ENCODE measurements at places on chromosomes 13 and 19.

- H3K4me1 ChIP-seq, result peaks cover 4% of the 10 kb centered on the region
- H3K4me3 ChIP-seq, result peak overlapping the region; percentile 97
- peaks cover 2% of the 10 kb centered on the region for H3K27me3 ChIP-seq
Observed at GRCh38 chr13:95676105-95676761, 706 bp upstream of the DNAJC3 start.

DNA sequence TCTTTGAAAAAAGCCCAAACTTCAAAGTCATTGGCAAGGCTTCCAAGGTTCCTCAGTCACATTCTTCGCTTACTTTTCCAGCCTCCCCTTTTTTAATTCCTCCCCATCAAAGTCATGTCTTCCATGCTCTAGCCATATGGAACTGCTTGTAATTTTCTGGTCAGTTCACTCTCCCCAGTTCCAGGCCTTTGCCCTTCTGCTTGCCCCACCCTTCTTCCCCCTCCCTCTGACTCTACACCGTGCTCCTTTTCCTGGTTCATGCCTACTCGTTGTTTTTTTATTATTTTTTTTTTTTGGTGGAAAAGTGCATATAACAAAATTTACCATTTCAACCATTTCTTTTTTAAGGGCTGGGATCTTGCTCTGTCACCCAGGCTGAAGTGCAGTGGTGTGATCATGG, 102.3 kb downstream of the UBL3 start:
- H3K36me3 ChIP-seq, result no peaks in the 10 kb centered on the region
- DNase-seq, result no peak
- H3K4me3 ChIP-seq, result no peak overlapping the region

GRCh38 chr19:2544576-2545415, 68.9 kb downstream of the GADD45B start:
- peaks cover 4% of the 10 kb centered on the region for H3K27me3 ChIP-seq
- no peak overlapping the region for H3K4me3 ChIP-seq
- no peak overlapping the region for H3K27ac ChIP-seq
- no peaks in the 10 kb centered on the region for H3K36me3 ChIP-seq
- peaks cover 8% of the 10 kb centered on the region for H3K4me1 ChIP-seq
- no peak for DNase-seq

DNA sequence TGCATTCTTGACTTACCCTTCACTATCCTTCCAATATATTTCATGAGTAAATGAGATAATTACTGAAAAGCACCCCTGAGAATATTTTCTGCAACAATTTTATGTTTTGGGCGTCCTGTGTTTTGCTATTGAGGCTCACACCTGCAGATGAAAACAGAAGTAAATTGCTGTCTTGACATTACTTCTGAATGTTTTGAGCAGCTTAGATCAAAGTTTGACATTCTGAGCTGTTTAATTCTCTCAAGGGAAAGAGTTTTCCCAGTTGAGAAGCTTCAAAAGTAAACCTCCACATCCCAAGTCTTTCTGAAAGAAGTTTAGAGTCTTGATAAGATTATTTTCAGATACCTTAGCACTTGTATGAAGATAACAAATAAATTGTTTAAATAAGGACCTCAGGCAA, 1667.2 kb upstream of the SLC10A2 start:
- H3K4me3 ChIP-seq, result no peak overlapping the region
- peaks cover 19% of the 10 kb centered on the region for H3K4me1 ChIP-seq
- no peak overlapping the region for H3K27ac ChIP-seq
- H3K27me3 ChIP-seq, result no peaks in the 10 kb centered on the region

DNA sequence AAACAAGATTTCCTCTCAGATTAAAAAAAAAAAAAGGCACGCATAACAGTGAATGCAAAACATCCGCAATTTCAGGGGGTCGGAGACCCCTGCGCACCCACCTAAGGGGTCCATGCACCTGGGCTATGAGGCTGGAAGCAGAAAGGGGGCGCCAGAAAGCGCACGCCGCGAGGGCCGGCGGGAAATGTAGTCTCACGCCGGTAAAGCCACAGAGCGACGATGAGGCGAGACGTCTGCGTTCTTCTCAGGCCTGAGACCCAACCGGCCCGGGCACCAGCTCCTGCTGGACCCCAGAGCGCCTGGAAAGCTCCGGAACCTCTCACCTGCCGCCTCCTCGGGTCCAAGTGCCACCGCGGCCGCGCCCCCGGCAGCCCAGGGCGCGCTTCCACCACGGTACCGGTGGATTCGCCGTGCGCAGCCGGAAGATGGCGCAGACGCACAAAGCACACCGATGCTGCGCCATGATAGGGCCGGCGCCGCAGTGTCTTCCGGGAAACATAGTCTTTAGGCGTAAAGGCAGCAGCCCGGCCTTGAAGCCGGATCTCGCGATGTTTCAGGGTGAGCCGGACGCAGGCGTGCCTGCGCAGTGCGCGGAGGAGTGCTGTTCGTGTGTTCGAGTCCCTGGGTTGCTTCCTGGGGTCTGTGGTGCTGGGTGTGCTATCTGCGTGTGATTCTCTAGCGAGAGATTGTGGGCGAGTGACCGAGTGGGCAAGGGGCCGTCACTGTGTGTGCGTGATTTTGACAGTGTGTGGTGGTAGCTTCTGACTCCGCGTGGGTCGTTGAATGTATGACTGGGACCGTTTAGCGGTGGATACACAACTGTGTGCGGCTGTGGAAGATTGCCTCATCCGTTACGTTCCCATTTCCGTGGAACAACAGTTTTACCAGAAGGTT, at the start of gene ZNF582:
Gene ZNF582, minus strand, starts transcription at position 416 of the 894 bp plus-strand sequence. CDS start 1,782 bp downstream, outside the sequence.
- H3K4me3 ChIP-seq, result peak within 1 kb of the TSS; percentile 93
- peaks cover 38% of the 10 kb centered on the region for H3K36me3 ChIP-seq
- H3K27me3 ChIP-seq, result peaks cover 5% of the 10 kb centered on the region

DNA sequence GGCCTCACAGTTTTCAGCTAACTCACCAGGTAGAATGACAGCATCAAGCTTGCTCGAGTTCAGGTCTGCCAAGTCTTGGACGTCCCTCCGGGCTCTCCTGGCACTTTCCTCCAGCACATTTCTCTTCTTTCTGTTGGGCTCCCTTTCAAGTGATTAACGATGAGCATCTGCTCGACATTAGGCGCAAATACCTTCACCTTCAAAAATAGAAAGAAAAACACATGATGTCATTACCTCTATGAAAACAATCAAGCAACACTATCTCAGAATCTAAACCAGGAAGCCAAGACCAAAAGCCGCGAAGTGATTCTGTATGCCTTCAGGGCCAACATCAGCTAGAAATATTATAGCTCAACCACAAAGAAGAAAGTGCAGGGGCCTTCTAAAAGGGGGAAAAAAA, 15.4 kb upstream of the CLN5 start:
- no peak overlapping the region for H3K4me3 ChIP-seq

- no peaks in the 10 kb centered on the region for H3K4me1 ChIP-seq
- no peak overlapping the region for H3K27ac ChIP-seq
- H3K27me3 ChIP-seq, result peaks cover 7% of the 10 kb centered on the region
- H3K36me3 ChIP-seq, result no peaks in the 10 kb centered on the region
- DNase-seq, result no peak
Observed at GRCh38 chr19:50190439-50190891, 13.0 kb upstream of the MYH14 start.

DNA sequence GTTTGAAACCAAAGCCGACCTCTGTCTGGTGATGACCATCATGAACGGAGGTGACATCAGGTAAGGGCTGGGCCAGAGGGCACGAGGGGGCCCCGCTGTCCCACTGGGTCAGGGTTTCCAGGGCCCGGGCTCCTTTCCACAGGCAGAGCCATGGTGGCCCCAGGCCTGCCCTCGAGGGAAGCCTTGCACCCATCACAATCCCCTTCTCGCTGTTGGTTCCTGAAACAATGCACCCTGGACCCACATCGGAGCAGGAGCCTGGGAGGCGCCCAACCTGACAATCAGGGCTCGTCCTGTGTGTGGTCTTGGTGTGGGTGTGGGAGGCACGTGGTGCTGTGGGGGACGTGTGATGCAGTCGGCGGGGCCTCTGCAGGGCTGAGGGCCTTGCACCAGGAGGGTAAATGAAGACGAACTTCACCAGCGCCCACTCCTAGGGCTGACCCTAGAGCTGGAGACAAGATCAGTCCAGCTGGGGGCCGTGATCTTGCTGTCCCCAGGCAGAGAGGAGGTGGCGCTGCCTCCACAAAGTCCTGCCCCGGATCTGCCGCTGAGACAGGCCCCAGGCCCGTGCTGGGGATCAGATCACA, 2.8 kb downstream of the GRK1 start:
- no peak overlapping the region for H3K4me3 ChIP-seq
- H3K36me3 ChIP-seq, result peaks cover 6% of the 10 kb centered on the region
- H3K27ac ChIP-seq, result no peak overlapping the region
- peaks cover 15% of the 10 kb centered on the region for H3K27me3 ChIP-seq
- DNase-seq, result peak; percentile 6
- peaks cover 3% of the 10 kb centered on the region for H3K4me1 ChIP-seq

All from glutamatergic neuron (in vitro differentiated cells).